ENCODE measurements at places on chromosomes 4 and X. TPM values are rescaled to one million over a fixed set of nuclear protein-coding genes. Genes with fewer than 3 reads are reported as not detected.

Gene ARHGAP36
- not detected for total RNA-seq

Gene PRR32
- total RNA-seq: not detected

Gene PDZD11
- 43.7 TPM for total RNA-seq

Gene MSANTD1
- total RNA-seq: 0.56 TPM

Gene CNGA2
- total RNA-seq: not detected

Measured in regular cardiac myocyte (primary cell).